Lung microvascular endothelial cell (primary cell): ENCODE measurements at places on chromosomes 3 and 15.

GRCh38 chr3:9782770-9783169 lies 9.5 kb downstream of the TADA3 start:
- no peak for DNase-seq

DNA sequence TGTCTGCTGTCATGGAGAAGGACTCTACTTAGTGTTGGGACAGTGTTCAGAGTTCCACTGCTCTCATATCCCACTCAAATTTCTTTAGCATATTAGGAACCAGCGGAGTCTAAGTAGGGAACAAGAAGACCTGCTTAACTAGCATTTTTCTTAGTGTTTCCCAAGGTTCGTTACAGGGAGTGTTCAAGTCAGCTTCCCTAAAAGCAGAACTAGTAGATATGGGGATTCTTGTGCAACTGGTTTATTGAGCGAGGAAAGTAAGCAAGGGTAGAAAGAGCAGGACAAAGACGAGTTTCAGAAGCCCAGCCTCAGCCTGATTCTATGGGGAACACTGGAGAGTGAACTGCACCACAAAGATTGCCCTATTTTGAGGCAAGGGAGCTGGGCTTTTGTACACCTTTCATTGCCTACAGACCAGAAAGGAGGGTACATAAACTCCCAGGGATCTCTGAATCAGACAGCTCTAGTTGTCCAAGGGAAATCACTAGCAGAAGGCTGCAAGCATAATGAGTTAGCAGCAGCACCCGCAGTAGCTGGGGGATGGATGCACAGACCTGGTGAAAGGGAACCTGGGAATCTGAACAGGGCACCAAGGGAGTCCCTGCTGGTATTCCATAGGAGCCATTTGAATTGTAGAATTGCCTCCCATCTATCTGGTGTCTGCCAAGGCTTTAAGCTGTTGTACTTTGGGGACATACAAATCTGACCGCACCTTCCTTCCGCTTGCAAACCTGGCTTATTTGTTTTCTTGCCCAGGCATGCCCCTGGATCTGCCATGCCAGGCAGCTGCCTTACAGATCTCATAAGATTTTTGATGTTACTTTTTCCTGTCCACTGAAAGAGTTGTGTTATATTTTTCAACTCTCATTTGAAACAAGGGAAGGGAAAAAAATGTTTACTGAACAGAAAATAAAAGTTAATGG lies 15.1 kb downstream of the CMTM7 start:
- no peak for DNase-seq

DNA sequence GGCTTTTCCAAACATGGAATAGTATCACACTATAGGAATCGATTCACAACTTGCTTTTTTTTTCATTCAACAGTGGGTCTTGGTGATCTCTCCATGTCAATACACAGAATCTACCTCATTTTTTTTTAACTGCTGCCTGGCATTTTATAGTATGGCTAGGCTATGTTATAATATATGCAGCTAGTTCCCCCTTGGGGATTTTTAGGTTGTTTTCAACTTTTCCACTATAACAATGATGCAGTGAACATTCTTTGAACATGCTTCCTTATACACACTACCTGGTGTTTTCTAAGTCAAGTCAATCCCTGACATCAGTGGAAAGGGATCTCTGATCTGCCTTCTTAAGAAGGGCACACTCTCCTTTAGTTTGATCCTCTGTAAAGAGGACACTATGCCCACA lies 46.5 kb upstream of the PLXND1 start:
- no peak for DNase-seq

GRCh38 chr3:155835341-155836071 lies 18.7 kb downstream of the SLC33A1 start:
- DNase-seq, result no peak
